T-helper 2 cell treated with Interferon-gamma antibody and Interleukin-4, amounts not matched to agents 100 ng/mL and 5 ng/mL, for 36 hours (primary cell): ENCODE measurements at places on chromosomes 7 and 10. TPM values are rescaled to one million over a fixed set of nuclear protein-coding genes. Genes with fewer than 3 reads are reported as not detected.

NUP42 gene
- total RNA-seq: 48.3 and 51.9 TPM in 2 replicates

C10orf53 gene
- not detected in 2 replicates for total RNA-seq

TEX47 gene
- not detected in 2 replicates for total RNA-seq

UBTD1 gene
- total RNA-seq: 0.61 and 0.77 TPM in 2 replicates

MOGAT3 gene
- not detected in 2 replicates for total RNA-seq

SEPHS1 gene
- 54.2 and 61.7 TPM in 2 replicates for total RNA-seq

CALHM1 gene
- total RNA-seq: 0.25 and 0.27 TPM in 2 replicates

TMEM243 gene
- total RNA-seq: 41.4 and 42.2 TPM in 2 replicates

CARD11 gene
- 104 and 108 TPM in 2 replicates for total RNA-seq

KAZALD1 gene
- total RNA-seq: 0.36 and 0.77 TPM in 2 replicates

LOXL4 gene
- not detected in 2 replicates for total RNA-seq

LRRC18 gene
- total RNA-seq: not detected in 2 replicates

DYNC1I1 gene
- total RNA-seq: not detected in 2 replicates

MYO3A gene
- total RNA-seq: not detected in 2 replicates

TUBAL3 gene
- total RNA-seq: not detected in 2 replicates

PARD3 gene
- total RNA-seq: 0.64 and 0.70 TPM in 2 replicates

EBLN1 gene
- not detected in 2 replicates for total RNA-seq

NXPH1 gene
- total RNA-seq: not detected in 2 replicates

DCLRE1A gene
- total RNA-seq: 14.4 and 15.6 TPM in 2 replicates

EBF3 gene
- not detected in 2 replicates for total RNA-seq

ZNF273 gene
- total RNA-seq: 8.6 and 9.0 TPM in 2 replicates

LBX1 gene
- total RNA-seq: not detected in 2 replicates

SPDYE11 gene
- not detected in 2 replicates for total RNA-seq

GIMAP2 gene
- total RNA-seq: 75.9 and 79.2 TPM in 2 replicates

INHBA gene
- 0.09 TPM in 1 of 2 replicates, not detected in the other for total RNA-seq

LIPJ gene
- 0.18 TPM in 1 of 2 replicates, not detected in the other for total RNA-seq

FGL2 gene
- 3.8 and 5.2 TPM in 2 replicates for total RNA-seq

PTPN20 gene
- 1.9 and 2.8 TPM in 2 replicates for total RNA-seq

ADAM12 gene
- total RNA-seq: 0.14 TPM in 1 of 2 replicates, not detected in the other

ADAM8 gene
- total RNA-seq: 153 and 157 TPM in 2 replicates

PALD1 gene
- total RNA-seq: 1.1 and 1.2 TPM in 2 replicates

FAM204A gene
- 52.6 and 59.0 TPM in 2 replicates for total RNA-seq

STRA8 gene
- total RNA-seq: not detected in 2 replicates

TRPV6 gene
- not detected in 2 replicates for total RNA-seq

HECTD2 gene
- 2.8 and 3.0 TPM in 2 replicates for total RNA-seq

RAB19 gene
- 9.0 and 9.5 TPM in 2 replicates for total RNA-seq

SGMS1 gene
- total RNA-seq: 22.9 and 24.1 TPM in 2 replicates

XRCC2 gene
- 19.9 and 20.2 TPM in 2 replicates for total RNA-seq

CRHR2 gene
- total RNA-seq: not detected in 2 replicates

MRLN gene
- total RNA-seq: not detected in 2 replicates

FOXI2 gene
- total RNA-seq: not detected in 2 replicates

DNAJC12 gene
- 3.7 and 4.0 TPM in 2 replicates for total RNA-seq

CLRN3 gene
- total RNA-seq: not detected in 2 replicates

TMEM139 gene
- total RNA-seq: 0.89 and 1.2 TPM in 2 replicates

PTPRE gene
- total RNA-seq: 20.4 and 20.5 TPM in 2 replicates

SLC13A1 gene
- 0.05 TPM in 1 of 2 replicates, not detected in the other for total RNA-seq

ZEB1 gene
- 55.9 and 56.6 TPM in 2 replicates for total RNA-seq

LIPK gene
- not detected in 2 replicates for total RNA-seq

FAM3C gene
- total RNA-seq: 25.4 and 27.6 TPM in 2 replicates

CFAP46 gene
- 0.09 TPM in 1 of 2 replicates, not detected in the other for total RNA-seq

LEP gene
- not detected in 2 replicates for total RNA-seq

HOXA13 gene
- total RNA-seq: not detected in 2 replicates

PBLD gene
- total RNA-seq: 1.0 and 1.5 TPM in 2 replicates

LRIT1 gene
- not detected in 2 replicates for total RNA-seq

EPHA1 gene
- 0.73 and 1.9 TPM in 2 replicates for total RNA-seq

ZDHHC16 gene
- 42.3 and 42.4 TPM in 2 replicates for total RNA-seq

SPDYE1 gene
- not detected in 2 replicates for total RNA-seq

ALOX5 gene
- total RNA-seq: 2.4 and 2.5 TPM in 2 replicates
